Muscle of leg (tissue), 16 donors: ENCODE measurements at places on chromosomes 4 and X. TPM values are rescaled to one million over a fixed set of nuclear protein-coding genes. Genes with fewer than 3 reads are reported as not detected.

DNA sequence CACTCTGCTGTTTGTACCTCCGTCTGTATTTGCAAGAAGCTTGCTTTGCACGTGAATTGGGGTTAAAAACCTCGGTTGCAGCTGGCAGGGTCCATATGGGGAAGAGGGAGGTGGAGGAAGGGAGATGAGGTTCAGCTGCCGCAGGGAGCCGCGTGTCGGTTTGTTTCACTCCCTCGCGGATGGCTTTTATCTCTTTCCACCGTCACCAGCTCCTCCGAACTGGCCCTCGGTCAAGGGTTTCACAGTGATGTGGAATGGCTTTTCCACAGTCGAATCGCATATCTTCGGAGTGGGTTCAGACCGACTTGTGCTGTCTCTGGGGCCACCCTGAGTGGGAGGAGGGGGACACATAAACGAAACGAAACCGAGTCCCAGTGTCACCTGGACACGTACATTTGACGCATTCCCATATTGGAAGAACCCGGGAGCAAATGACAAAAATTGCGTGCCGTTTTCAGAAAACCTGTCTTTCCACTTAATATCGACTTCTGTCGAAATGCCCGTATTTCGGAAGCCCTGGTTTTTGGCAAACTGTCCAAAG, 929 bp downstream of the ZBTB33 start:
- H3K4me3 ChIP-seq = peak overlapping the region; percentile 62
- H3K27ac ChIP-seq = peak overlapping the region; percentile 94
- no peaks in the 10 kb centered on the region for H3K4me1 ChIP-seq
- H3K27me3 ChIP-seq = peaks cover 5% of the 10 kb centered on the region

- no peaks in the 10 kb centered on the region for H3K4me1 ChIP-seq
- peak; percentile 8 for DNase-seq
- H3K4me3 ChIP-seq = no peak overlapping the region
These were observed 51.3 kb upstream of the EXOC1L start for GRCh38 chr4:55768291-55768690.

- H3K4me3 ChIP-seq = no peak overlapping the region
- no peaks in the 10 kb centered on the region for H3K4me1 ChIP-seq
- no peak for DNase-seq
- H3K27ac ChIP-seq = no peak overlapping the region
These were observed 19.9 kb upstream of the KLHL8 start for GRCh38 chr4:87240341-87240740.

GRCh38 chrX:132965461-132965860, 7.0 kb upstream of the HS6ST2 start:
- no peaks in the 10 kb centered on the region for H3K36me3 ChIP-seq
- H3K4me1 ChIP-seq = no peaks in the 10 kb centered on the region
- DNase-seq = no peak
- H3K27ac ChIP-seq = no peak overlapping the region
- H3K27me3 ChIP-seq = peaks cover 25% of the 10 kb centered on the region

- H3K36me3 ChIP-seq = no peaks in the 10 kb centered on the region
- no peak for DNase-seq
- no peak overlapping the region for H3K27ac ChIP-seq
These were observed 79.4 kb downstream of the FAM193A start for GRCh38 chr4:2615821-2616220.

- no peaks in the 10 kb centered on the region for H3K36me3 ChIP-seq
- DNase-seq = no peak
- no peak overlapping the region for H3K27ac ChIP-seq
- no peaks in the 10 kb centered on the region for H3K27me3 ChIP-seq
- no peak overlapping the region for H3K4me3 ChIP-seq
These were observed 425.8 kb downstream of the ARAP2 start for GRCh38 chr4:35818520-35818919.

- H3K4me3 ChIP-seq = peak overlapping the region; percentile 81
- peaks cover 10% of the 10 kb centered on the region for H3K4me1 ChIP-seq
- no peaks in the 10 kb centered on the region for H3K27me3 ChIP-seq
- peak overlapping the region; percentile 98 for H3K27ac ChIP-seq
- H3K36me3 ChIP-seq = peaks cover 6% of the 10 kb centered on the region
These were observed 890 bp downstream of the DCAF16 start for GRCh38 chr4:17809667-17810066.

DNA sequence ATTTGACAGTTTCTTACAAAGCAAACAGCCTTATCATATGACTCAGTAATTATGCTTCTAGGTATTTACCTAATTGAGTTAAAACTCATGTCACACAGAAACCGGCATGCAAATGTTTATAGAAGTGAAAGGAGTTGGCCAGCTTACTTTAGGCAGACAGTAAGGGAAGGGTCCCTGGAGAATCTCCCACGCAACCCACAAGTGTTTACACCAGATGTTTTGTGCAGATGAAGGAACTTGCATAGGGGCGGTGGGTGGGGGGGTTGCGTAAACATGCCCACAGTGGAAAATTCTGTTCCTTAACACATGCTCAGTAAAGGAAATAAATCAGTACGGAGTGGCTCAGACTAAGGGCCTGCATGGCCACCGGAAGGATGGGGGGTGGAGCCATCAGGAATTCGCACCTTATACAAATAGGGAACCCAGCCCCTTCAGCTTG, 330.5 kb upstream of the AADAT start:
- no peak overlapping the region for H3K4me3 ChIP-seq
- no peaks in the 10 kb centered on the region for H3K27me3 ChIP-seq
- H3K27ac ChIP-seq = no peak overlapping the region
- no peaks in the 10 kb centered on the region for H3K4me1 ChIP-seq

GRCh38 chrX:110226931-110227330, 91.0 kb downstream of the AMMECR1 start:
- no peaks in the 10 kb centered on the region for H3K36me3 ChIP-seq
- no peak for DNase-seq
- no peak overlapping the region for H3K4me3 ChIP-seq
- H3K27me3 ChIP-seq = peaks cover 7% of the 10 kb centered on the region
- H3K27ac ChIP-seq = no peak overlapping the region

- peaks cover 44% of the 10 kb centered on the region for H3K4me1 ChIP-seq
- peaks cover 19% of the 10 kb centered on the region for H3K27me3 ChIP-seq
- H3K4me3 ChIP-seq = no peak overlapping the region
- H3K27ac ChIP-seq = no peak overlapping the region
- DNase-seq = no peak
These were observed 107.3 kb downstream of the PSAPL1 start for GRCh38 chr4:7327341-7327885.

GRCh38 chr4:80322716-80323115, 12.8 kb upstream of the CFAP299 start:
- DNase-seq = peak; percentile 10
- no peak overlapping the region for H3K4me3 ChIP-seq
- no peaks in the 10 kb centered on the region for H3K27me3 ChIP-seq
- no peaks in the 10 kb centered on the region for H3K36me3 ChIP-seq
- no peaks in the 10 kb centered on the region for H3K4me1 ChIP-seq

- H3K27me3 ChIP-seq = peaks cover 90% of the 10 kb centered on the region
- H3K4me3 ChIP-seq = peak within 1 kb of the TSS; percentile 41
- DNase-seq = peak; percentile 90
- H3K36me3 ChIP-seq = no peaks in the 10 kb centered on the region
- H3K4me1 ChIP-seq = peaks cover 35% of the 10 kb centered on the region
- peak within 1 kb of the TSS; percentile 65 for H3K27ac ChIP-seq
These were observed at the start of gene MSX1 for GRCh38 chr4:4859325-4859798. Gene MSX1 (plus strand): TSS chr4:4859665. CDS start chr4:4859900, 235 bp downstream.

DNA sequence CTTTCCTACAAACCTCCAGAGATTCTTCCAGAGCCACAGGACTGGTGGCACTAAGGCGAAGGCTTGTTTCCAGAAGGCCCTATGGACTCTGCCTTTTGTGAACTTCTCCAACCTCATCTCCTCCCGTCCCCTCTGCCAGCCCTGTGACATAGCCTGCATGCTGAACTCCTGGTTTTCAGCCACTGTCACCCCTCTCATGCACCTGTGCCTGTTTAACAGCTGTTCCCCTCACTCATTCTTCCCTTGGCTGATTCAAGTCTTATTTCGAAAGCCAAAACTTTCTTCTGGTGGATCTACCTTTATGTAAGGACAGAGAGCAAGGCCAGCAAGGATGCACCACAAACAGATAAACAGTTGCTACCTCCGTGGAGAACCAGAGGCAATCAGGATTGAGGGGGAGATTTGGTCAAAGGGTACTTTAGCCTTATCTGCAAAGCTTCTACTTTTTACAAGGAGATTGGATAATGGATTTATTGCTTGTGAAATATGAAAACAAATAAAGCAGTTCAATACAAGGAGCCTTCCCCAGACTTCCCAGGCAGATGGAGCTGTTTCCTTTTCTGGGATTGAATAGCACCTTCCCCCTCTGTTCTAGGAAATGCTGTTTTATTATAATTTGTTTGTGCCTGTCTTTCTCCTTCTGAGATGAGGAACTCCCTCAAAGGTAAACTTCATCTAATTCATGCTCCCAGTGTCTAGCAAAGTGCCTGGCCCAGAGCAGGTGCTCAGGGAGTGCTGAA, 5.7 kb downstream of the CITED1 start:
- no peak overlapping the region for H3K4me3 ChIP-seq
- peaks cover 77% of the 10 kb centered on the region for H3K27me3 ChIP-seq
- H3K36me3 ChIP-seq = peaks cover 9% of the 10 kb centered on the region
- no peak for DNase-seq
- H3K4me1 ChIP-seq = peaks cover 4% of the 10 kb centered on the region
- no peak overlapping the region for H3K27ac ChIP-seq

GRCh38 chr4:122479935-122480416, 23.5 kb upstream of the IL2 start:
- no peak for DNase-seq
- no peak overlapping the region for H3K4me3 ChIP-seq
- H3K27me3 ChIP-seq = peaks cover 2% of the 10 kb centered on the region
- no peaks in the 10 kb centered on the region for H3K36me3 ChIP-seq
- H3K27ac ChIP-seq = no peak overlapping the region

GRCh38 chr4:37530451-37530850, 155.7 kb downstream of the RELL1 start:
- no peak for DNase-seq
- no peaks in the 10 kb centered on the region for H3K4me1 ChIP-seq
- no peaks in the 10 kb centered on the region for H3K36me3 ChIP-seq
- H3K27me3 ChIP-seq = no peaks in the 10 kb centered on the region
- H3K4me3 ChIP-seq = no peak overlapping the region

DNA sequence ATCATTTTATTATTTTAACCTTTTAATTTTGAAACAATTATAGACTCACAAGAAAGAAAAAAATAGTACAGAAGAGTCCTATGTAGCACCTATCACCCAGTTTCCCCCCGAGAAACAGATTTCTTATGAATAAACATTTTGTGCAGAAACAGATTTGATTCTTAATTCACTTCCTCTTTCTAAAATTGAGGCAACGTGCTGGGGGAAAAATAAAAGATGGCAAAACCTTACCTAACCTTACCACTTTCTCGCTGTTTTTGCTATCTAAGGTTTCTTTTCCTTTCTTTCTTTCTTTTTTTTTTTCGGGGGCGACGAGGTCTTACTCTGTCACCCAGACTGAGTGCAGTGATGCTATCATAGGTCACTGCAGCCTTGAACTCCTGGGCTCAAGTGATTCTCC, 4.3 kb upstream of the CLNK start:
- no peaks in the 10 kb centered on the region for H3K27me3 ChIP-seq
- no peak overlapping the region for H3K27ac ChIP-seq
- no peak for DNase-seq
- no peaks in the 10 kb centered on the region for H3K4me1 ChIP-seq
- no peak overlapping the region for H3K4me3 ChIP-seq

DNA sequence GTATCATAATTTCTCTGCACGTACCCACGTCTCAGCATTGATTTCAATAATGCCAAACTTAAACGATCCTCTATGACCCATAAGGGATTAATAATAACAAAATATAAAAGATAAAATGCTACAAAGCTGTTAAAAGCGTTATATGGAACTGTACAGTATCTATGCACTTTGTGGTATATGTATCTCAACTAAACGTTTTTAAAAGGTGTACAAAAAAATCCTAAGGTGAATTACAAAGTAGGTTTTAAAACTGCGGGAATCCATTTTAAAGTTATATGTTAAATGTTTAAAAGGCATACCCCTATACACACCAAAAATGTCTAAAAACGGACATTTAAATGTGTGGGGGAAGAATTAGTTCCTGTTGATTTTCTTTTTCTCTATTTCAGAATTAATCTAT, 860 bp downstream of the ZNF182 start:
- DNase-seq = no peak
- no peaks in the 10 kb centered on the region for H3K36me3 ChIP-seq
- no peak overlapping the region for H3K27ac ChIP-seq
- H3K27me3 ChIP-seq = no peaks in the 10 kb centered on the region

Gene WNK3
- polyA plus RNA-seq = 2.7 TPM

Gene ZNF732
- 1.3 TPM for polyA plus RNA-seq

Gene USP51
- 3.4 TPM for polyA plus RNA-seq

Gene NLGN3
- polyA plus RNA-seq = 4.8 TPM

Gene PHKA1
- polyA plus RNA-seq = 3.3 TPM

Gene MTTP
- 1.1 TPM for polyA plus RNA-seq
